ENCODE measurements at places on chromosomes 5 and 9. TPM values are rescaled to one million over a fixed set of nuclear protein-coding genes. Genes with fewer than 3 reads are reported as not detected.

DNA sequence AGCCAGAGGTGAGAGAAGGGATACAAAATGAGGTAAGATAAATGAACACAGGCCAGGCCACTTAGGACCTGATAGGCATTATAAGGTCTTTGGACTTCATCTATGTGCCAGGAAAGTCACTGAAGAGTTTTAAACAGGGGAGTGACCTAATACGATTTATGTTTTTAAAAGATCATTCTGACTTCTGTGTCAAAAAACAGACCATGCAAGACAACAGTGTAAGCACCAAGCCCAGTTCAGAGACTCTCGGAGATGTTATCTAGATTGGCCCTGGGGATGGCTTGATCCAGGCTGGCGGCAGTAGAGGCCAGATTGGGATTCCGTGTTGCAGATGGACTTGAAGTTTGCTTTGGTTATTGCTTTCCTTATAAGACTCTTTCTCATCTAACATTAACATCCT lies 43.0 kb upstream of the DPYSL3 start:
- no peak for DNase-seq

DNA sequence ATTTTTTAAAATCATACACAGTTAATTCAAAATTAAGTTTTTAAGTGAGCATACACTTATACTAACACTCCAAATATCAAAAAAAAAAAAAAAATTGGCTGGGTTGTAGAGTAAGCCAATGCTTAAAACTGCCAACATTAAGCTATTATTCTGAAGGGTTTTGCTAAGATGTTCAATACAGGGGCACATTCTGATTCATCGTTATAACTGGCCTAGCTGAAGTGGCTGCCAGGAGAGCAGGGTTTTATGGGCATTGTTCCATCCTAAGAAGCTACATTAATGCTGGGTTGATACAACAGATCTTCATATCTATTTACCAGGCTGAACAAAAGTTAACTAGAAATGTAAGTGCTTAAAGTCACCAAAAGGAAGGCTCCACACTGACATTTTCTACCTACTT lies 13.4 kb downstream of the ELAVL2 start:
- DNase-seq = no peak

DNA sequence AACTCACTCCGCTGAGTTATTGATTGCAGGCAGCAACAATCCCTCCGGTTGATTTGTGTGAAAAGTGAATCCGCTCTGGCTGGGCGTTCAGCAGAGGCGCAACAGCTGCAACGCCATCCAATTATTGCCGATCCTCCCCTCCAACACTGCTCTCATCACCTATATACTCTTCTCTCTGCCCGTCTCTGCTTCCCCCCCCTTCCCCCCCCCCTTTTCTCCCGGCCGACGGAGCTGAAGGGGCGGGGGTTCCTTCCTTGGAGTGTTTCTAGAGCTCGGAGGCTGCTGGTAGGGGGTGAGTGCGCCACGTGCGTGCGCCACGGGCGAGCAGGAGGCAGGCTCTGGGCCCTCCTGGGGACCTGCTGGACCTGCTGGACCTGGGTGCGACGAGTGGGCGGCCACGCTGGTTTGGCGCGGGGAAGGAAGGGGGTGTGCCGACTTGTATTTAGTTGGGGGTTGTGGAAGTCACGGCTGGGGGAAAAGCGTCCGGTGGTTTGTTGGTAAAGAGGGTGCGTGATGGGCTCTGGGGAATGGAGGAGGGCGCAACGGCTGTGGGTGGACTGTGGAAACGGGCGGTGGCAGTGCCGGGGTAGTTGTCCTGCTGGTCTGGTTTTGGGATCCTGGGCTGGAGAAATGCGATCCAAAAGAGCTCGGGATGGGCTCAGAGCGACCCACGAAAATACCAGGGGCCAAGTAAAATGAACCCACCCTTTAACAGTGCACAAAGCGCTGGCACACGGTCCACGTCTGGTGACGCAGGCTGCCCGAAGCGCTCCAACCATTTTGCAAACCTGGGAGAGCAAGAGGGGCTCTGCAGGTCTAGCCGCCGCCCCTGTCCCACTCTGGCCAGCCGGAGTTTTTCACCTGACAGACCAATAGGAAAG lies 6.4 kb upstream of the MEF2C start:
- no peak for DNase-seq

DNA sequence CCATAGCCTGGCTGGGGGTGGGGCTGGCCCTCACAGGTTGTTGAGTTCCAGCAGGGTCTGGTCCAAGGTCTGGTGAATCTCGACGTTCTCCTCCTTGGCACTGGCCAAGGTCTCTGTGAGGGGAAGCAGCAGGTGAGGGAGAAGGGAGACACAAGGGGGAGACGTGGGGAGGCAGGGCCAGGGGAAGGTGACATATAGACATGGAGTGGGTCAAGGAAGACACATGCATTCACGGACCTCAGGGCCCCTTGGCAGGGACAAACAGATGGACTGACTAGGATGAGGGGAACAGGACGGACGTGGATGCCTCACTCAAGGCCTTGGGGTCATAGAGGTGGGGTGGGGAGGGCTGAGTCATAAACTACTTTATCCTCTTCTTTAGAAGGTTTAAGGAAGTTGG lies 7.7 kb downstream of the TPM2 start:
- DNase-seq = no peak

Gene DROSHA
- total RNA-seq = 28.8 TPM

Gene SLCO4C1
- 0.14 TPM for total RNA-seq

Data from thoracic aorta (tissue), 2 donors.